ENCODE measurements at places on chromosomes 6 and 20. TPM values are rescaled to one million over a fixed set of nuclear protein-coding genes. Genes with fewer than 3 reads are reported as not detected.

GRCh38 chr6:111105578-111105977, 18.3 kb downstream of the SLC16A10 start:
- H3K4me3 ChIP-seq: no peak overlapping the region
- H3K36me3 ChIP-seq: no peaks in the 10 kb centered on the region
- no peak overlapping the region for H3K27ac ChIP-seq
- H3K27me3 ChIP-seq: peaks cover 7% of the 10 kb centered on the region
- peak; percentile 51 for DNase-seq

DNA sequence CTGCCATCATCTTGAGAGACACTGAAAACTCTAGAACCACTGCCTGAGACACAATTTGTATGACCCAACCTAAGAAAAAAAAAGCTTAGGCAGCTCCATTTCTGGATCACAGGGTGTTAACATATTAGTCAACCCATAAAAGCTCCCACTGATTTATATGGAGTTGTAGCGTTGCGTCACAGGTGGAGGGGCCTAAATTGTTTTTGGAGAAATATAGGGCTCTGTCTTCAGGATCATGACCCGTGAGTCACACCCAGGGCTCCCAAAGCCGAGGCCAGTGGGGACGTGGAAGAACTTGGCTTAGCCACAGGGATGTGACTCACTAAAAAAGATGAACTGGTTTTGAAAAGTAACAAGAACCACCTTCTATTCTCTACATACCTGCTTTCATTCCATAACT, 116.5 kb upstream of the BMP2 start:
- H3K27ac ChIP-seq: no peak overlapping the region
- no peaks in the 10 kb centered on the region for H3K4me1 ChIP-seq
- H3K4me3 ChIP-seq: no peak overlapping the region
- DNase-seq: no peak

- no peaks in the 10 kb centered on the region for H3K27me3 ChIP-seq
- no peaks in the 10 kb centered on the region for H3K36me3 ChIP-seq
- peaks cover 6% of the 10 kb centered on the region for H3K4me1 ChIP-seq
- DNase-seq: peak; percentile 20
- H3K27ac ChIP-seq: no peak overlapping the region
Observed at GRCh38 chr6:42714098-42714761, 8.2 kb downstream of the PRPH2 start.

Gene CTAGE9
- not detected for total RNA-seq

DNA sequence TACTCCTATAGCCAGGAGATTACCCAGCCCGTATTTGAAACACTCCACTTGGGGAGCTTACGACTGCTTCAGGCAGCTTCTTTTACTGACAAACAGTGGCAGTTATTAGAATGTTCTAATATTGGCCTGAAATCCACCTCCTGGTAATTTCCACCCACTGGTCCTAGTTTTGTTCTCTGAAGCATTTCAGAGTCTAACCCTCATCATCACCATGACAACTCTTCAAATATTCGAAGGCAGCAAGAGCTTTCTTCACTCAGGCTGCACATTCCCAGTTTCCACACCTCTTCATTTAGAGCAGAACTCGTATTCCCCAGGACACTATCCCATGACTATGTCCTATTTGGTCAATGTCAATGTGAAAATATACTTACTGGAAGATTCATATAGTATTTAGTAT, 325.6 kb downstream of the UBE3D start:
- DNase-seq: no peak
- no peak overlapping the region for H3K4me3 ChIP-seq
- peaks cover 2% of the 10 kb centered on the region for H3K27me3 ChIP-seq
- H3K4me1 ChIP-seq: no peaks in the 10 kb centered on the region
- H3K27ac ChIP-seq: no peak overlapping the region
